ENCODE measurements at places on chromosomes 12 and 14. TPM values are rescaled to one million over a fixed set of nuclear protein-coding genes. Genes with fewer than 3 reads are reported as not detected.

The MED6 gene
- 24.4 TPM for total RNA-seq

The KIF26A gene
- 7.7 TPM for total RNA-seq

The MORN3 gene
- 0.17 TPM for total RNA-seq

The CPNE6 gene
- total RNA-seq, result 2.2 TPM

The CCDC38 gene
- total RNA-seq, result not detected

The NDUFB1 gene
- 138 TPM for total RNA-seq

The POLE2 gene
- 2.9 TPM for total RNA-seq

The NRL gene
- total RNA-seq, result 4.5 TPM

The ST8SIA1 gene
- total RNA-seq, result 3.2 TPM

GRCh38 chr12:6264402-6265037, 46.0 kb upstream of the PLEKHG6 start:
- peak; percentile 79 for DNase-seq

DNA sequence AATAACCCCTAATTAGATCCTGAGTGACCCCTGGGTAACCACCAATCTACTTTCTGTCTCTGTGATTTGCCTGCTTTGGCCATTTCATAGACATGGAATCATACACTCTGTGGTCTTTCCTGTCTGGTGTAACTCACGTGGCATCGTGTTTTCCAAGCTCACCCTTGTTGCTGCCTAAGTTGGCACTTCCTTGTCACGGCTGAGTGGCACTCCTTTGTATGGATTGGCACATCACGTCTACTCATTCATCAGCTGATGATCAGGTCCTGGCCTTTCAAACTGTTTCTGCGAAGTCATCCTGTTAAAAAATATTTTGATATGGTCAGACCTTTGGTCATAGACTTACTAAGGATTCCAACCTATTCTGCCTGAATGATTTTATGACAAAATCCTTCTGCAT, 87.7 kb downstream of the GLT1D1 start:
- DNase-seq, result no peak

GRCh38 chr12:108425238-108425795, 86.2 kb upstream of the CMKLR1 start:
- no peak for DNase-seq

- no peak for DNase-seq
Observed at GRCh38 chr12:6716874-6717437, 6.9 kb upstream of the COPS7A start.

DNA sequence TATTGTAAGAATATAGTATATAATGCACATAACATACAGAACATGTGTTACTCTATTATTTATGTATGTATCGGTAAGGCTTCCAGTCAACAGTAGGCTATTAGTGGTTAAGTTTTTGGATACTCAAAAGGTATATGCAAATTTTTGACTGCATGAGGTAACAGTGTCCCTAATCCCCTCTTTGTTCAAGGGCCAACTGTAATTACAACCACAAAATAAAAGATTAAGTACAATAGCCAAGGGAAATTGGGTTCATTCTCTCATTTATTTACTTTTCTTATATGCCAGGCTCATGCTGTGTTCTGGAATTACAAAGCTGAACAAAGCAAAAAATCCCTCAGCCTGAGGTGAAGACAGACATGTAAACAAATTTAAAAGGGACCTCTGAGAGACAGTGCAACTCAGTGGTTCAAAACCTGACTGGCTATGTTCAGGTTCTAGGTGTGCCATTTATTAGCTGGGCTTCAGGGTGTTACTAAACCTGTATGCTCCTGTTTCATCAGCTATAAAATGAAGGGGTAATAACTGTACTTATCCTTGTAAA, 43.4 kb upstream of the TSPAN8 start:
- no peak for DNase-seq

DNA sequence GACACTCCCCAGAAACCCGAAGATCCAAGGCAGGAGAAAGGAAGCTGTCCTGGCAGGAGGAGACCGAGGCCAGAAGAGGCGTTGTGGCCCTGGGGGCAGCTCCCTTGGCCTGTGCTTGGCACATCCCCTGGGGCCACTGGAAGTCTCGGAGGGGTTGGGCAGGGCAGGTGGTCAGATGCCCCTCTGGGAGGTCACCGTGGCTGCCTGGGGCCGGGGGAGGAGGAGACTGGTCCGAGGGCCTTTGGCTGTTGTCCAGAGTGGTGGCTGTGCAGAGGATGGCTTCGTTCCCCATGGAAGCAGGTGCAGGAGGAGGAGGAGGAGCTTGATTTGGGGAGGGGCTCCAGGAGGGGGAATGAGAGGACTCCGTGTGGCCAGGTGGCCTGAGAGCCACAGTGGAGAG, 3.3 kb upstream of the NUDT14 start:
- DNase-seq, result no peak

GRCh38 chr12:12997734-12998133, 2.3 kb downstream of the HEBP1 start:
- DNase-seq, result no peak

GRCh38 chr14:72603639-72604038, 290.3 kb downstream of the DPF3 start:
- DNase-seq, result no peak

- DNase-seq, result peak; percentile 62
Observed at GRCh38 chr12:92702754-92703679, at the start of gene PLEKHG7. Gene PLEKHG7, plus strand, starts transcription at chr12:92702989. Its CDS starts 3,643 bp downstream, at chr12:92706632.

DNA sequence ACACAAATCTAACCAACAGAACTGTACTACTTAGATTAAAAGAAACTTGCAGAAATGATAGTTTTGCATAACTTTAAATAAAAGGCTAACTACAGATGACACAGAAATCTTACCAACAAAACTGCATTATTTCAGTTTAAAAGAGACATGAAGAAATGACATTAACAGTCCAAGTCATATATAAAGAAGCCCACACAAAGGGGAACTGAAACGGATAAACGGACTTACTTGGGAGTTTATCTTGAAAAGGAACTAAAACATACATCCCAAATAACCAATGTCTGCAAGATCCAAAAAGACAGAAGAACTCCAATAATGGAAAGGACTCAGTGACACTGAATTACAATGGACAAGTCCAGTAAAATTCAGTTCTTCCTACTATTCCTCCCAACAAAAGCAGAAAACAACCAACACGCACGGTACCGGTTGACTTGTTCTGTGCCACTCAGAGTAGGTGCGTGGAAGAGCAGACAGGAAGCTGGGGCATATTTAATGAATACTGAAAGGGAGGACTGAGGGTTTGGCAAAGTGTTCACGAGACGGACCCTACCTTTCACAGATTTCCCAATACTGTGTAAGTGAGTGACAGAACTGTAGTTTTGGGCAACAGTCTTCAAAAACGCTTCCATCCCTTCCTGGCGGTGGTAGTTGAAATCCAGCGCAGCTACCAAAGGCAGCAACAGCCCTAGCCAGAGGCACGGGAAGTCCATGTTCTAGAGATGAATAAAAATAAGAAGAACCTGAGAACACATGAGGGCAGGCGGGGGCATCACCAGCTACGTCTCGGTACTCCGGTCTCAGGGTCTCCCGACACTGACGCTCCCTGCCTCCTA, 627 bp downstream of the CPM start:
- DNase-seq, result peak; percentile 54

GRCh38 chr14:69650948-69651369, 39.6 kb downstream of the SUSD6 start:
- DNase-seq, result no peak

GRCh38 chr12:48651681-48652080, 30.4 kb downstream of the KANSL2 start:
- no peak for DNase-seq

GRCh38 chr12:60263161-60263560, 667.3 kb downstream of the SLC16A7 start:
- DNase-seq, result no peak

DNA sequence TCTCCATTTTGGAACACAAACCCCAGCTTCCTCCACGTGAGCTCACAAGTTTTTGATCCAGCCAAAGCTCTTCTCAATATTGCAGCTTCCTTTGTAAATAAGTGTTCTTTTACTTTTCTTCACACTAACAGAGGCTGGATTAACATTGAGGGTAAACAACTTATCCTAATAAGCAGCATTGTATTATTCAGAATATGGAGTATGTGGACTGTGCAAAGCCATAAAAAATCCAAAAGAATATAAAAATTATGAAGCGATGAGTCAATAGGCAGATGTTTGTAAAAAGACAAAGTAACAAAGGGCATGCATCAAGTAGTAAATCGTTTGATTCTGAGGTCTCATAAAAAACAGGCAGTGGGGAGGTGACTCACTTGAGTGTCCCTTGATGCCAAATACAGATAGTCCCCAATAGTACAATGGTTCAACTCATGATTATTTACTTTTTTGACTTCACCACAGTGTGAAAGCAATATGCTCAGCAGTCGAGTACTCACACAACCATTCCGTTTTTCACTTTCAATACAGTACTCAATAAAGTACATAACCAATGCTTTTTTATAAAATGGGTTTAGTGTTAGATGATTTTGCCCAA, 23.1 kb upstream of the KCNK10 start:
- DNase-seq, result no peak

GRCh38 chr14:20350282-20350681, 6.8 kb downstream of the PARP2 start:
- no peak for DNase-seq

- no peak for DNase-seq
Observed at GRCh38 chr14:92135269-92135668, 13.5 kb downstream of the CPSF2 start.

DNA sequence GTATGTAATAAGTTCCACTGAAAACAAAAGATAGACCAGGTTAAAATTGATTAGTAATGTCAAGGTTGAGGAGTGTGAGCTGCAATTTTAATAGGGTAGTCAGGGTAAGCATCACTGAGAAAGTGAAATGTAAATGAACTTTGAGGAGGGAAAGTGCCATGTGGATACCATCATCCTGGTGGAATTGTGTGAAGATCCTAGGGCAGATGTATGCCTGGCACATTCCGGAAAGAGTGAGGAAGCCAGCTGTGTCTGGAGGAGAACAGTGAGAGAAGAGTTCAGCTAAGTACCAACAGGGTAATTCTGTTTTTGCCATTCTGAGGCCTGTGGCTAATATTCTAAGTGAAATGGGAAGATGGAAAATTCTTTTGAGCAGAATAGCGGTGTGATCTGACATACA, 2.9 kb upstream of the CLEC2A start:
- no peak for DNase-seq

GRCh38 chr12:125406131-125406530, 340.9 kb downstream of the AACS start:
- DNase-seq, result no peak

GRCh38 chr12:110957159-110957558, 36.8 kb upstream of the MYL2 start:
- no peak for DNase-seq

GRCh38 chr12:81627336-81628189, 131.6 kb downstream of the PPFIA2 start:
- DNase-seq, result no peak

All from mucosa of descending colon (tissue), 3 donors.